CD4-positive, alpha-beta memory T cell (primary cell): ENCODE measurements at places on chromosomes 5 and 9.
A peak's percentile ranks its signal among the peaks of the same experiment; 100 is the strongest.

GRCh38 chr9:113464286-113464660 is 746 bp downstream of the RGS3 start:
- no peak for DNase-seq

- DNase-seq = no peak
Measured at GRCh38 chr9:113742878-113743277, 133.2 kb upstream of the ZNF618 start.

DNA sequence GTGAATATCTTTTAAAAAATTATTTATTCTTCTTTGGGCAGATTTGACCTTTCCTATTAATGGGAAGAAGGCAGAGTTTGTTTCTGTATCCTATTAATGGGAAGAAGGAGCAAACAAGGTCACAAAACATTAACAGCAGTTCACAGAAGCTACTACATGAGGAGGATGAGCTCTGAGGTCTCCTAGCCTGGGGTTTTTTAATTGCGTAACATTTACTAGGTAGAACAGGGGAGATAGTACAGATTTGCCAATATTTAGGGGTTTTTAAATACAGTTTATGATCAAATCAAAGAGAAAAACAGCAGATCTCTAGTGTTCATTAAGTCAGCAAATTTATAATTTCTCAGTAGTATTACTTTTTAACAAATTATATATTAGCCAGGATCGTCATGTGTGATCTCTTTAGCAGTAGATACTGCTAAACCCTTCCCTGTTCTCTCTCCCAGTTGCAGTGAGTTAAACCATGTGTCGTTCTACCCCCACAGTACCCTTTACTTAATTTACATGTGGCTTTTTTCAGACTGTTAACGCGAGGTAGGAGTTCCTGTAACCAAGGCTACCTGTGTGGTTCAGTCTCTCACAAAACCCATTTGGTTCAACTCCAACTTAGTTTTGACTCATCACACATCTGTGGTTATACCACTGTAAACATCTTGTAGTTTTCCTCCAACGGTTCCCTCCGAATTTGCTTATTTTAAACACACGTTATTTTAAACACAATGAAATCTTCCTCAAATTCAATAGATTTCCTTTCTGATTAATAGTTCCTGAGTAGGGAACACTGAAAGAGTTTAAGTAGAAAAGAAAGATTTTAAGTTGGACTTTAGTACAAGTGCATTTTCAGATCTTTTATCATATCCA is 13.3 kb downstream of the SLC25A46 start:
- peak; percentile 74 for DNase-seq

GRCh38 chr5:41918105-41918504 is 7.0 kb upstream of the FBXO4 start:
- no peak for DNase-seq

- DNase-seq = no peak
Measured at GRCh38 chr9:119789987-119790386, 420.8 kb upstream of the BRINP1 start.

GRCh38 chr9:79185866-79186265 is 385.9 kb upstream of the TLE4 start:
- no peak for DNase-seq

GRCh38 chr5:109102096-109102690 is 307.6 kb downstream of the PJA2 start:
- DNase-seq = no peak

DNA sequence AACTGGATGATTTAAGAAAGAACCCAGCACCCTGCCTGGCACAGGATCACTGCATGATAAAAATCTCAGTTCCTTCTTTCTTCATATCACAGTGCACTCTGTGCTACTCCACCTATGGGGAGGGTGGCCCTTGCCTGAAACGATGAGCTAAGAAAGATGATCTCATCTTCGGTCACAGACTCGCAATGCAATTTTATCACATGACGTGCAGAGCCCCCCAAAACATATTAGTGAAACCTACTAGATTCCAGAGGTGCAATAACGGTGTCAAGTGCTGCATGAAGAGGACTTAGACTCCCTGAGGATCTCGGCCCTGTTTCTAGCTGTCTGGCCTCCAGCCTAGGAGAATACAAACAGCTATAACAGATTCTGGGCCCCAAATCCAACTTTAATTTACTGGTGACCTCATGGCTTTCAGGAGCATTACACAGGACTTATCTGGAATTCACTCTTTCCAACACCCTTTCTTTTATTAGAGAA is 104.0 kb downstream of the EBF1 start:
- no peak for DNase-seq

GRCh38 chr9:131578731-131579504 is 33.6 kb downstream of the PRRT1B start:
- peak; percentile 63 for DNase-seq

DNA sequence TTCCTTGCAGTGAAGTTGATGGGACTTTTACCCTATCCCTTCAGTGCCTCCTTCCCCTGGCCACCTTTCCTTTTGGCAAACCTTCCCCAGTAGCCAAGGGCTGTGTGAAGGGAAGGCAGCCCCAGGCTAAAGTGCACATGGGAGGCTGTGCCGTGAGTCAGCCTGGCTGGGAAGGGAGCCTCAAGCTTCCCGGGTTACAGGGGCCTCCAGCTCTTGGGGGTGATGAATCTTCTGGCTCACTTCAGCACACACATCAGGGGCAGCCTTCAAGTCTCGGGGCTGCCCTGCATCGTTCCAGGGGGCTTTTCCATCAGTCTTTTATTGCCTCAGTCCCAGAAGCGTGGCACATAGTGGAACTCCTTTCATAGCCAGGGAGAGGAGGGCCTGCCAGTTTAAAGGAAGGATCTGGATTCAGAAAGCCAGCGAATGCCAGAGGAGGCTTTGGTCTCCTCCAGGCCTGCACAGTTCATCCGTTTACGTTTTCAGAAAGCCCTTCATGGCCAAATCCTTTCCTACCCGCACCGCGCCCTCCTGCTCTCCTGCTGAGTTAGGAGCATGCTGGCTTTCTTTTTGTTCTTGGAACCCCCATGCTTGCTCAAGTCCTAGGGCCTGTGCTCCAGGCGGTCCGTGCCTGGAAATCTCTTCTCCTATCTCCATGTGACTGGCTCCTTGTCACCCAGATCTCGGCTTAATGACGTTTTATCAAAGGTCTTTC is 134.8 kb upstream of the KLF4 start:
- DNase-seq = no peak

DNA sequence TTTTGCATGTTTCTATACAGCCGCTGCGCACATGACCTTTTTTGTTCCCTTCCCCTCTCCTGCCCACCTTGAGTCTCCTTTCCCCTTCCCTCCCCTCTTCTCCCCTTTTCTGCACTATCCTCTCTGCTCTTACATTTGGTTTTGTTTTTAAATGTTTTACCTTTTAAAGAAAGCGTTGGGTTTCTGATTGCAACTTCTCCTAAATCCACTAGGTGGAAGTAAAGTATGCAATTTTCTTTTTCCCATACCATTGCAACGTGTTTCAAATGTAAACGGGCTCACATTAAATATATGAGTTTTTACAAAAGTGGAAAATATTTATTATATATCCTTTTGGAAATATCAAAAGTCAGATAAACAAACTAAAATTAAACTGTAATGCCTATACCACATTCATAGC is 500.9 kb downstream of the DIRAS2 start:
- DNase-seq = peak; percentile 23

GRCh38 chr5:134851307-134851923 is 5.6 kb downstream of the C5orf24 start:
- DNase-seq = no peak

DNA sequence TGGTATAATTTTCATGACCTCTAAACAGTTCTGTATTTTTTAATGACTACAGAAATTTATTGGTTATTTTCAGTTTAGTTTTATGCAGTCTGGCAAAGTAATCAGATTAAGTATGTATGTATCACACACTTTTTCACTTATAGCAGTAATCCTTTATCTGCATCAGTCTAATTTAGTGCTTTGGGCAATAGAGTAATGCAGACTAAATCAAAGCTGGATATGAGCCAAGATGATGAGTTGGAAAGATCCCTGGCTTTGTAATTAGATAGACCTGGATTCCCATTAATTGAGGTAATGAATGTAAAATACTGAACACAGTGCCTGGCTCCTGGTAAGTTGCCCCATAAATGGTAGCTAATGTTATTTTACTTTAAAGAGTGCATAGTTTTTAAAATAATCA is 215.4 kb upstream of the TLX3 start:
- DNase-seq = no peak

- no peak for DNase-seq
Measured at GRCh38 chr5:67427850-67428298, 231.3 kb upstream of the CD180 start.

GRCh38 chr9:80842389-80842788 is 847.0 kb downstream of the TLE1 start:
- DNase-seq = no peak

- no peak for DNase-seq
Measured at GRCh38 chr9:124839612-124840299, 13.5 kb upstream of the WDR38 start.

DNA sequence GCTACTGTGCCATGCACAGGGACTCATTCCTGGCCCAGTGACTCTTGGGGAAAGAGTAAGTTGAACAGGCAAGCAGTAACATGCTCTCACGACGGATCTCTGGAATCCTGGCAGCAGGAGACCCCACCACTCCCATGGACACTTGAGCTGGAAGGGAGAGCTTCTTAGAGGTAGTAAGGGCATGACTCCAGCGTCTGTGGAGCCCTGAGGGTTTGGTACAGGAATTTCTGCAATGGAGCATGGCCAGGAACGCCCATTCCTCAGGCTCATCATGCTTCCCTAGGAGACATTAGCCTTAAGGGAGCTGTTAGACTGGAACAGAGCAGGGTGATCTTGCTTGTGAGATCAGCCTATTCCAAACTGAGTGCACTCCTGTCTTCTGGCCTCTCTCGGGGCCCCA is 212.9 kb downstream of the MAT2B start:
- no peak for DNase-seq

GRCh38 chr5:54610197-54610944 is 92.8 kb downstream of the SNX18 start:
- peak; percentile 52 for DNase-seq
